Testis (tissue), 5 donors: ENCODE measurements at places on chromosomes 3 and 15.

- H3K27ac ChIP-seq, result no peak overlapping the region
- no peaks in the 10 kb centered on the region for H3K27me3 ChIP-seq
- DNase-seq, result no peak
- H3K4me3 ChIP-seq, result no peak overlapping the region
Measured at GRCh38 chr3:108125153-108125543, 34.3 kb upstream of the CD47 start.

GRCh38 chr3:175335229-175335628, 476.1 kb downstream of the NAALADL2 start:
- H3K4me1 ChIP-seq, result no peaks in the 10 kb centered on the region
- H3K27me3 ChIP-seq, result no peaks in the 10 kb centered on the region
- no peaks in the 10 kb centered on the region for H3K36me3 ChIP-seq

DNA sequence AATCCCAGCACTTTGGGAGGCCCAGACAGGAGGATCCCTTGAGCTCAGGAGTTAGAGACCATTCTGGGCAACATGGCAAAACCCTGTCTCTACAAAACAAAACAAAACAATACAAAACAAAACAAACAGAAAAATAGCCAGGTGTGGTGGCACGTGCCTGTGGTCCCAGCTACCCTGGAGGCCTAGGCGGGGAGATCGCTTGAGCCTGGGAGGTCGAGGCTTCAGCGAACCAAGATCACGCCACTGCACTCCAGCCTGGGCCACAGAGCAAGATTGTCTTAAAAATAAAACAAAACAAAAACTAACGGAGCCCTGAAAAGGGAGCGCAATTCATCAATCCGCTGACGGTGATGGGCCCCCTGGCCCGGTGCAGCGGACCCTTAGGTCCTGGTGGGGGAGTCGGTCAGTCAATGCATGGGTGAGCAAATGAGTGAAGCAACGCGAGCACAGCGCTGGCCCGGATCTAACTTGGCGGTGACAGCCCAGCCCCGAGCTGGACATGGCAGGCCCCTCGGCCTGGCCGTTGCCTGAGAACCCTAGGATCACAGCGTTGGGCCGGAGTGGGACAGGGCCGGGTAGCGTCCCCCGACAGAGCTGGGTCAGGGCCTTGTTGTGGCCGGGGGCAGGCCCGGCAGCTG, 52.4 kb upstream of the BLM start:
- peak overlapping the region; percentile 90 for H3K4me3 ChIP-seq
- no peaks in the 10 kb centered on the region for H3K27me3 ChIP-seq
- H3K36me3 ChIP-seq, result no peaks in the 10 kb centered on the region
- H3K27ac ChIP-seq, result peak overlapping the region; percentile 93
- H3K4me1 ChIP-seq, result no peaks in the 10 kb centered on the region

- H3K27ac ChIP-seq, result no peak overlapping the region
- no peak for DNase-seq
- no peaks in the 10 kb centered on the region for H3K27me3 ChIP-seq
- H3K36me3 ChIP-seq, result no peaks in the 10 kb centered on the region
Measured at GRCh38 chr3:54861248-54862067, 66.4 kb downstream of the LRTM1 start.

- no peaks in the 10 kb centered on the region for H3K27me3 ChIP-seq
- DNase-seq, result no peak
- H3K27ac ChIP-seq, result no peak overlapping the region
- H3K4me1 ChIP-seq, result no peaks in the 10 kb centered on the region
- no peak overlapping the region for H3K4me3 ChIP-seq
Measured at GRCh38 chr3:86849991-86850390, 141.0 kb downstream of the VGLL3 start.

DNA sequence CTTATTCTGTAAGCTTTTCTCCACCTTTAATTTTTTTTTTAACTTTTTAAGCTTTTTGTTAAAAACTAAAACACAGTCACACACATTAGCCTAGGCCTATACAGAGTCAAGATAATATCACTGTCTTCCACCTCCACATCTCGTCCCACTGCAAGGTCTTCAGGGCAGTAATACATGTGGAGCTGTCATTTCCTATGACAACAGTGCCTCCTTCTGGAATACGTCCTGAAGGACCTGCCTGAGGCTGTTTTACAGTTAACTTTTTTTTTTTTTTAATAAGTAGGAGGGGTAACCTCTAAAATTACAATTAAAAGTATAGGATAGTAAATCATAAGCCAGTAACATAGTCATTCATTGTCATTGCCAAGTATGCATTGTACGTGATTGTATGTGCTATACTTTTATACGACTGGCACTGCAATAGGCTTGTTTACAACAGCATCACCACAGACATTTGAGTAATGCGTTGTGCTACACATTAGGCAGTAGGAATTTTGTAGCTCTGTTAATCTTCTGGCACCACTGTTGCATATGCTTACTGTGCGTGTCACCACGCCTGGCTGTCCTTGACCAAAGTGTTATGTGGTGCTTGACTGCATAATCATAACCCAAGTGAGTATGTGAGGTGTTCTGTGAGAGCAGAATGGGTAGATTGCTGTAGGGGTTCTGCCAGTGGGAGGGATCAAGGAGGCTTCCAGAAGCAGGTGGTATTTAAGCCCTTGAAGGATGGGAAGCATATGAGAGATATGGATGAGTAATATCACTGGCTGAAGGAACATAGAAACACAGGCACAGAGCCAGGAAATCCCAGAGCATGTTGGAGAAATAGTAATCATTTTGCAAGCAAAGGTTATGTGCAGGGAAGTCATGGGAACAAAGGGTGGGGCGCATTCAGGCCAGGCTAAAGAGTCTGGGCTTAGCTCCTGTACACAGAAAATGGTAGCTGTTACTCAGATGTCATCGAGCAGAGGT, 18.3 kb downstream of the FBXO22 start:
- no peaks in the 10 kb centered on the region for H3K27me3 ChIP-seq
- H3K4me3 ChIP-seq, result no peak overlapping the region
- no peak overlapping the region for H3K27ac ChIP-seq
- peak; percentile 41 for DNase-seq
- no peaks in the 10 kb centered on the region for H3K4me1 ChIP-seq

DNA sequence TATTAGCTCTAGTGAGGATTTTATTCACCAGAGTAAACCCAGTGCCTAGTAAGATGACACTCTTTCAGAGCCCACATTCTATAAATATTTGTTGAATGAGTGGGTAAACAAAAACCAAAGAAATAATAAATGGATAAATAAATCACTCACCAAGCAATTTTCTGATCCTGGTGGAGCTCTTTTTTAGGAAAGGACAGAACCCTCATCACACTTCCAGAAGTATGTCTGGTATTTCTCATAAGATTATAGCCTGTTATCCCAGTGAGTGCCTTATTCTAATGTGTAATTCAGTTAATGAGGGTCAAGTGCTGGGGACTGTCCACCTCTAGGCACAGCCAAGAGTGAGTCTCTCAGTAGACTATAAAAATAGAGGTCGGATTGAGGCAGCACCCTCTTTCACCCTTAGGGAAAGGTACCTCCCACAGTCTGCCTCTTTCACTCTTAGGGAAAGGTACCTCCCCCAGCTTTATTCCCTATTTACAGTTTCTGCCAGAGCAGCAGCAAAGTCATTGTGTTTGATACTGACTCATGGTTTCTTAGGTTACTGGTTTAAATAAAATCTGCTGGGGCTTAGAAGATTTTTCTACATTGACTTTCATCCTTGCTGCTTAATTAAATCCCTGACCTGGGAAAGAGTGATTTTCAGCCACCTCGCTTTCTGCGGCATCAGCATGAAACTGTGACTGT, 145.0 kb downstream of the STAC start:
- H3K36me3 ChIP-seq, result no peaks in the 10 kb centered on the region
- H3K4me1 ChIP-seq, result no peaks in the 10 kb centered on the region
- no peak for DNase-seq
- H3K4me3 ChIP-seq, result no peak overlapping the region
- H3K27me3 ChIP-seq, result no peaks in the 10 kb centered on the region

DNA sequence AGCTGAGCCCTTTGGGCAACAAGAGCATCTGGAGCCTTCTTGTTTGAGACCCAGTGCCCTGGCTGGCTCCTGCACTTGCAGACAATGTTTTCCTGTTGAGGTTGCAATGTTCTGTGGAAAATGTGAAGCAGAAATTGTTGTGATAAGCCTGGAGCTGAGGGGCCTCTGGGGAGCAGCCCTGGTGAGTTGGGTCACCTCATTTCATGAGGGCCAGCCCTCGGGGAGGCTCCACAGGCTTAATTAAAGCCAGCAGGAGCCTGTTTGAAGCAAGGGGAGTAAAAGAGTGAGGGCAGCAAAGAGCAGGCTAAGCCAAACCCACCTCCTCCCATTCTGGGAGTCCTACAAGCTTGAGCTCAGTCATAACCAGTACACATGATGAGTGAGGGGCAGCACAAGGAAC, 154.3 kb downstream of the ALDH1A2 start:
- H3K27ac ChIP-seq, result no peak overlapping the region
- no peaks in the 10 kb centered on the region for H3K27me3 ChIP-seq
- DNase-seq, result peak; percentile 35
- no peaks in the 10 kb centered on the region for H3K36me3 ChIP-seq
- H3K4me1 ChIP-seq, result no peaks in the 10 kb centered on the region
- H3K4me3 ChIP-seq, result no peak overlapping the region

- peaks cover 5% of the 10 kb centered on the region for H3K4me1 ChIP-seq
- H3K27ac ChIP-seq, result no peak overlapping the region
- no peak overlapping the region for H3K4me3 ChIP-seq
- no peak for DNase-seq
Measured at GRCh38 chr3:11668243-11669235, 24.8 kb upstream of the VGLL4 start.

DNA sequence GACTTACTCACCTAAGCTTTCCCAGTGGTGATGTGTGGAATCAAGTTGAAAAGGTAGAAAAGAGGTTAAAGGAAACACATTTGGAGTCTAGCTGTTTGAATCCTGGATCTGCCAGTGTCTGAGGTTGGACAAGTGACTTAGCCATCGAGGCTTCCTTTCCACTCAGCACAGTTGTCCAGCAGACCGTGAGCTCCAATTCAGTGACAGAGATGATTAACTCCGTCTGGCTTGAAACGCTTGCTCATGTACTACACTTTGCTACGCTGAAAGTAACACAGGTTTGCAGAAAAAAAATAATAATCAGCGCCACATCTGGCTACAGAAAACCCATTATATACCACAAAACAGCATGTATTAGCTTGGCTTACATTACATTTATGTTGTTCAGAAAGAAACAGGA, 364.9 kb upstream of the MCTP2 start:
- no peak for DNase-seq
- no peak overlapping the region for H3K4me3 ChIP-seq
- no peak overlapping the region for H3K27ac ChIP-seq
- no peaks in the 10 kb centered on the region for H3K27me3 ChIP-seq
- H3K4me1 ChIP-seq, result no peaks in the 10 kb centered on the region

DNA sequence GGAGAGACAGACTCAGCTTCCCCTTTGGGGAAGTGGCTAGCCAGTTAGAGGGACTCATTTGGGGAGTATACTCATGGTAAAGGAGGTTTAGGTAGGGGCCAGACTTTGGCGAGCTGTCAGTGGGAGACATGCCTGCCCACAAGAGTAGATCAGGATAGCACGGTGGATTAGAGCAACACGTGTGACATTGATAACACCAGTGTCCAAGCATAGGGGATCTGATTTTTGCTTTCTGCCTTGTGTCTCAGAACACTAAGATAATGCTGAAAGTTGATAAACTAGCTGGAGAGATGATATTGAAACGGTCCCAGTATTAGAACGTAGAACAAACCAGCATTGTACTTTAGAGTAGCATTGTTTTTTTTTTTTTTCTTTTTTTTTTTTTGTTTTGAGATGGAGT, 25.9 kb downstream of the MAP6D1 start:
- no peak overlapping the region for H3K27ac ChIP-seq
- no peaks in the 10 kb centered on the region for H3K27me3 ChIP-seq
- DNase-seq, result no peak

- H3K4me1 ChIP-seq, result no peaks in the 10 kb centered on the region
- no peaks in the 10 kb centered on the region for H3K36me3 ChIP-seq
- H3K27me3 ChIP-seq, result no peaks in the 10 kb centered on the region
- H3K4me3 ChIP-seq, result no peak overlapping the region
- H3K27ac ChIP-seq, result no peak overlapping the region
Measured at GRCh38 chr3:50559702-50560101, 7.8 kb downstream of the C3orf18 start.

DNA sequence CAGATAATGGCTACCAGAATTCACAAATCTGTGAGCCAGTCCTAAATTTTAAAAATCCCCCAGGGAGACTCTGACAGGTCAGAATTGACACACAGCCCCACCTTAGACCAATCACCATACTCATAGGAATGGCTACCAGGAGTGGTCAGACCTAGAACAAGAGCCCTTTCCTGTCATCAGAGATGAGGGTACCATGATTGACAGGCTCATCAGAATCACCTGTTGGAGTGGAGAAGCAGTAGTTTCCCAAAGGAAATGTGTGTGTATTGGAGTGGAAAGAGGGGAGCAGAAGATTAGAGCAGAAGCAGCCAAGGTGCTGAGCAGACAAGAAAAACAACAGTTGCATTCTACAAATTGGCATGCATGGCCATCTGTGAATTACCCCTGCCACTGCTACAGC, 27.0 kb upstream of the SSR3 start:
- H3K27me3 ChIP-seq, result no peaks in the 10 kb centered on the region
- H3K4me3 ChIP-seq, result no peak overlapping the region
- no peak for DNase-seq
- H3K4me1 ChIP-seq, result peaks cover 4% of the 10 kb centered on the region
- H3K36me3 ChIP-seq, result no peaks in the 10 kb centered on the region

GRCh38 chr3:182596676-182597410, 196.5 kb upstream of the ATP11B start:
- no peak overlapping the region for H3K4me3 ChIP-seq
- H3K36me3 ChIP-seq, result no peaks in the 10 kb centered on the region
- no peak for DNase-seq
- H3K27ac ChIP-seq, result no peak overlapping the region

GRCh38 chr3:183108470-183108869, 9.2 kb upstream of the MCCC1 start:
- no peak overlapping the region for H3K27ac ChIP-seq
- no peaks in the 10 kb centered on the region for H3K27me3 ChIP-seq
- DNase-seq, result no peak
- H3K4me1 ChIP-seq, result no peaks in the 10 kb centered on the region

- no peaks in the 10 kb centered on the region for H3K36me3 ChIP-seq
- no peak overlapping the region for H3K4me3 ChIP-seq
- no peaks in the 10 kb centered on the region for H3K4me1 ChIP-seq
- no peak for DNase-seq
- no peaks in the 10 kb centered on the region for H3K27me3 ChIP-seq
Measured at GRCh38 chr3:16865335-16865734, 19.4 kb upstream of the PLCL2 start.

- no peaks in the 10 kb centered on the region for H3K36me3 ChIP-seq
- DNase-seq, result peak; percentile 97
- H3K27me3 ChIP-seq, result no peaks in the 10 kb centered on the region
- H3K27ac ChIP-seq, result peak within 1 kb of the TSS; percentile 93
- no peaks in the 10 kb centered on the region for H3K4me1 ChIP-seq
Measured at GRCh38 chr15:59372352-59373211, at the start of gene MYO1E. Gene MYO1E (minus strand): TSS chr15:59372871. CDS start chr15:59372500, 371 bp downstream.

DNA sequence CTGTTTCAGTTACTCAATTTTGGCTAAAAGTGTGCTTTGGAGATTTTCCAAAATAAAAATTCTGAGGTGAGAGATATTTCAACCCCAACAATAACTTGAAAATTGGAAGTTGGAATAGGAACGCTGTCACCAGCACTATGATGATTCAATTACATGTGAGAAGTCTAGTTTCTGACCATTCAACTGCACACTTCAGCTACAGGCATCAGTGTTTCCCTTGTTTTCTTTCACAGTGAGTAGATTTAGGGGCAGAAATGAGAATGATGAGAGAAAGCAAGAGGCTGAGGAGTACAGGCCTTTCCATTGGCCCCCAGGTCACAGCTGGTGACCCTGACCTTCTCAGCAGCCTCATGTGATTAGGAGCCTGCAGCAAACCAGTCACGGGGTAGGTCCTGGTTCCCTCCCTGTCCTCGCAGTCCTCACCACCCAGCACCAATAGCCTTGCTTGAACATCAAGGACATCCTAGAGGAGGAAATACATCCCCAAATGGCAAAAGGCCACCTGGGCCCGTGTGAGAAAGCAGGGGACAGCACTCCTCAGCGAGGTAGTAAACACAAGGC, 10.0 kb upstream of the FILIP1L start:
- no peak overlapping the region for H3K4me3 ChIP-seq
- peak; percentile 55 for DNase-seq
- H3K4me1 ChIP-seq, result peaks cover 16% of the 10 kb centered on the region
- H3K27ac ChIP-seq, result peak overlapping the region; percentile 37
